Thoracic aorta (tissue), 2 donors: ENCODE measurements at places on chromosomes 13 and 19. TPM values are rescaled to one million over a fixed set of nuclear protein-coding genes. Genes with fewer than 3 reads are reported as not detected.

PRKCG gene
- not detected for total RNA-seq

IRGC gene
- not detected for total RNA-seq

SMIM17 gene
- not detected for total RNA-seq

GRCh38 chr19:4542896-4543841 lies 3.3 kb upstream of the LRG1 start:
- no peaks in the 10 kb centered on the region for H3K4me1 ChIP-seq
- H3K36me3 ChIP-seq = no peaks in the 10 kb centered on the region
- no peaks in the 10 kb centered on the region for H3K27me3 ChIP-seq

DNA sequence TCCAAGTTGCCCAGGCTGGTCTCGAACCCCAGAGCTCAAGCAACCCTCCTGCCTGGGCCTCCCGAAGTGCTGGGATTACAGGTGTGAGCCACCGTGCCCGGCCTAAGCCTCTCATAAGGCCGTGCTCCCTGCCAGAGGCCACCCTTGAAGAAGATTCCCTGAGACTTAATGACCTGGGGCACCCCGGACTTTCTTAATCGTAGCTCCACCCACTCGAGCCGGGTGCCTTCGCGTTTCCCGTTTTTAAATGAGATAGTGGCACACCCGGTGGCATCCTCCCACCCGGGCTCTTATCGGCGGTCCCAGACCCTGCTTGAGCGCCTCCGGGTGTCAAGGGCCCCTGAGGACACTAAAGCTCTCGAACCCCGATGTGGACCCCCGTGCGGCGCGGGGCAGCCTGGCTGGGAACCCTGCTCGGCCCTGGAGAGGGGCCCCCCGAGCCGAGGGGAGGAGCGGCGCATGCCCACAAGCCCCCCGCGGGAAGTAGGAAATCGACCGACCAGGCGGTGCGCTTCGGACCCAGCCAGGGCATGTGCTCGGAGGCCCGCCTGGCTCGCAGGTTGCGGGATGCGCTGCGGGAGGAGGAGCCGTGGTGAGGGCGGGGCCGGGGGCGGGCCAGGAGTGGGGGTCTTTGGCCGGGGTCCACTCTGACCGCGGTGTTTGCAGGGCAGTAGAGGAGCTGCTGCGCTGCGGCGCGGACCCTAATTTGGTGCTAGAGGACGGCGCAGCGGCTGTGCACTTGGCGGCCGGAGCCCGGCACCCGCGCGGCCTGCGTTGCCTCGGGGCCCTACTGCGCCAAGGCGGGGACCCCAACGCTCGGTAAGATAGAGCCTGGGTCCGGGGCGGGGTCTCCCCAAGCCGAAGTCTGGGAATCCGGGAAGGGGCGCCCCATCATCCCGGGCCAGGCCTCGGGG lies at the start of gene ANKLE1:
TSS of gene ANKLE1 (plus strand) at position 511 of the 914 bp plus-strand sequence. CDS start at position 531, 20 bp downstream.
- DNase-seq = no peak
- peak within 1 kb of the TSS; percentile 68 for H3K4me3 ChIP-seq
- H3K27ac ChIP-seq = no peak within 1 kb of the TSS
- H3K36me3 ChIP-seq = peaks cover 15% of the 10 kb centered on the region
- peaks cover 14% of the 10 kb centered on the region for H3K4me1 ChIP-seq
- no peaks in the 10 kb centered on the region for H3K27me3 ChIP-seq

- H3K27ac ChIP-seq = no peak overlapping the region
- no peak for DNase-seq
- no peaks in the 10 kb centered on the region for H3K27me3 ChIP-seq
- H3K4me1 ChIP-seq = peaks cover 29% of the 10 kb centered on the region
Measured at GRCh38 chr13:39401756-39402155, 201.2 kb downstream of the LHFPL6 start.

- no peak for DNase-seq
- H3K4me3 ChIP-seq = no peak overlapping the region
- no peak overlapping the region for H3K27ac ChIP-seq
- H3K36me3 ChIP-seq = no peaks in the 10 kb centered on the region
Measured at GRCh38 chr13:35747594-35747993, 271.1 kb upstream of the MAB21L1 start.

DNA sequence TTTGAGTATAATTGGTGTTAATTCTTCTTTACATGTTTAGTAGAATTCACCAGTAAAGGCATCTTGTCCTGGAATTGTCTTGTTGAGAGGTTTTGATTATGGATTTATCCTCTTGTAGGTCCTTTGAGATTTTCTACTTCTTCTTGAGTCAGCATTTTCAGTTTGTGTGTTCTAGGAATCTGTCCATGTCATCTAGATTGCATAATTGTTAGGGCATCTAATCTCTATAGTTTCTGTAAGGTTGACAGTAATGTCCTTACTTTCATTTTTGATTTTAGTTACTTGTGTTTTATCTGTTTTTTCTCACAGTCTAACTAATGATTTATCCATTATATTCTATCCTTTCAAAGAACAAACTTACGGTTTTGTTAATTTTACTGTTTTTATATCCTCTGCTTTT lies 492.0 kb downstream of the FGF9 start:
- no peak overlapping the region for H3K27ac ChIP-seq
- H3K27me3 ChIP-seq = no peaks in the 10 kb centered on the region
- no peaks in the 10 kb centered on the region for H3K4me1 ChIP-seq
- no peak for DNase-seq
- H3K36me3 ChIP-seq = no peaks in the 10 kb centered on the region
